ENCODE measurements at places on chromosomes 2 and 18.

DNA sequence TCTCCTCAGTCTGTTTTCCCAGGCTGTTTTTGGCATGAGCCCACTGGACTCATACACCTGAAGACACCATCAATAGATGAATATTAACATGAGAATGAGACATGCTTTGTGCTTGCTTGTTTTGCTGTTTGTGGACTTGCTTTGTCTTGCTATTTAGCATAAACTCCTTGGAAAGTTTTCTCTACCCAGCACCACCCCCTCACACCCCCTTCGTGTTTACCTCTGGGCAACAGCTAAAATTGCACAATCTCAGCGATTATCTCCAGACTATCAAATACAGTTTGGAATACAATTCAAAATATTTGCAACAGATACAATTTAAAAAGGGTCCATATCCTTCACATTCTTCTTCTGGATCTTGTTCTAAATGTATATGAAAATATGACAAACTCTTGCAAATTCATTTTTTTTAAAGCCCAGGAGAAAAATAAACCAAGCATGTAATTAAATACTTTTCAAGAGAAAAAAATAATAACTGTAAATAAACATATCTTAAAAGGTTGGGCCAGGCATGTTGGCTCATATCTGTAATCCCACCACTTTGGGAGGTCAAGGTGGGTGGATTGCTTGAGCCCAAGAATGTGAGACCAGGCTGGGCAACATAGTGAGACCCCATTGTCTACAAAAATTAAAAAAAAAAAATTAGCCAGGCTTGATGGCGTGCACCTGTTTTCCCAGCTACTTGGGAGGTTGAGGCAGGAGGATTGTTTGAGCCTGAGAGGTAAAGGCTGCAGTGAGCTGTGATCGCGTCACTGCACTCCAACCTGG lies 32.3 kb upstream of the PMAIP1 start:
- DNase-seq, result no peak

- no peak for DNase-seq
Measured at GRCh38 chr2:184178229-184178628, 420.1 kb upstream of the ZNF804A start.

GRCh38 chr18:76209597-76209996 lies 285.4 kb downstream of the ZNF516 start:
- DNase-seq, result no peak

- DNase-seq, result no peak
Measured at GRCh38 chr2:70664525-70664924, 103.5 kb downstream of the ADD2 start.

DNA sequence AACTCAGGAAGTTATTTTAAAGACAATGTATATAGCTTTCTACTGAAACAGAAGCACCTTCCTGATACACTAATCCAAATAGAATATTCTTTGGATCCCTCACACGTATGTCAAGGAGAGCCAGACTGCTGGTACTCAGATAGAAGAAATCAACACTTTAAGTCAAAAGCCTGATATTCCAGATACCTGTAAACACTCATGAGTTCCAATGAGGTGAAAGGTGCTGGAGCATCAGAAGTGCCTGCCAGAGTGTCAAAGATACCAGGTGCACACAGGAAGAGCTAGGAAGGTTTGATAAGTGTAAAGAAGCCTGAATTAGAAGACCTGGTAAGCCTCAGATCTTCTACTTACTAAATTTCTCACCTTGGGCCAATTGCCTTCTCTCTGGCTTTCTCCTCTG lies 226.3 kb upstream of the SP5 start:
- no peak for DNase-seq

- no peak for DNase-seq
Measured at GRCh38 chr2:238030422-238031155, 30.2 kb upstream of the SCLY start.

DNA sequence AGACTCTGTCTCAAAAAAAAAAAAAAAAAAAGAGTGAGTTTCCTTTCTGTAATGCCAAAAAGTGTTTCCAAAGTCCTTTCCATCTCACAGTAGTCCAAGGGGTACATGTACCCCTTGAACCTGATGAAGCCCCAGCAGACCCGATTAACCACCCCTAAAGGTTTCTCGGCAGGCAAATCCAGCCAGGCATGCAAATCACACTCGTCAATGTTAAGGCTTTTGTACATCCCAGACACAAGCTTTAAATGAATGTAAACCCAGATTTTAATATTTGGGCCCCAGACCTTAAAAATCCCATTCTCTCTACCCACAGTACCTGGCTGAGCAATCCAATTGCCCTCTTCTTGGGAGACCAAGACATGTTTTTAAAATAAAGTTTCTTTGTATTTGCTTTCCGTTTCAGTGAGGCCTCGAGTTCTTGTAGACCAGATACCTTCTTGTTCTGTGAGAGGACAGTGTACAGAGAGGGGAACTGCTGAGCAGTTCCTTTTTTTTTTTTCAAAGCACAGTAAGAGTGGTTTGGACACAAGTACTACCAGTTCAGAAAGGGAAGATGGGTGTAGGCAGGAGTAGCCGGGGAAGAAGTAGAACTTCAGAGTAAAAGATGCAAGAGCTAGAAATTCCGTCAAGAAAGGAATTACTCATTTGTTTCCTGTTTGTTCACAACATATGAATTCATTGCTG lies at the start of gene NLRC4:
NLRC4 (minus strand) TSS at position 465 of the 684 bp plus-strand sequence. CDS start 8,111 bp downstream, outside the sequence.
- no peak for DNase-seq

- no peak for DNase-seq
Measured at GRCh38 chr2:170509452-170510193, 205.5 kb upstream of the SP5 start.

GRCh38 chr2:152336854-152337510 lies 2.0 kb downstream of the FMNL2 start:
- DNase-seq, result no peak

DNA sequence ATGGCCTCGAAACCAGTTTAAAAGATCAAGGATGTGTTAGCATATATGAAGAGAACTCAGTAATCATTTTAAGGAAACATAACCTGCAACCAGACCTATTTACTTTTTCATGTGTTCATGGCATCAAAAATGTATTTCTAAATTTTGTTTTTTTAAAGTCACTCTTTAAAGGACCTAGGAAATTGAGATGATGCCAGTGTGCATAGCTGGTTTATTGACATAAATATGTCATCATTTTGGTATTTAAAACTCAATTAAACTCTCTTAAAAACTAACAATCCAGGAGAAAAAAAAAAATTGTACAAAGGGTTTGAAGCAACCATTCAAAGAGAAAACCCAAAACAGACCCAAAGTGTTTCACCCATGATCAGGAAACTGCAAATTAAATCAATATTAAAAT lies 198.9 kb upstream of the RND3 start:
- no peak for DNase-seq

DNA sequence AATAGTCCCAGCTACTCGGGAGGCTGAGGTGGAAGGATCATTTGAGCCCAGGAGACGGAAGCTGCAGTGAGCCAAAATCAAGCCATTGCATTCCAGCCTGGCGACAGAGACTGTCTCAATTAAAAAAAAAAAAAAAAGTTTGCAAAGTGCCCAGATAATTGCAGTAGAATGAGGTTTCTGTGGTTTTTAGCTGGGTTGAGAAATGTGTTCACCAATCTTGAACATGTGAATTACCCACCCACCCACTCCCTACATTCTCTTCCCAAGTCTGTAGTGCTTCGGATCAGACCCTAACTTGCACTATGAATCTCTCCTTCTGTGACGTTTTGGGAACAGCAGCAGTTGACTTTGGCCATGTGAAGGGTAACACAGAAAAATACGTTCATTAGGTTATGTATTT lies 247.3 kb downstream of the PTGR3 start:
- no peak for DNase-seq

Measured in T-cell (primary cell).